Right renal cortex interstitium (tissue), 3 donors: ENCODE measurements at places on chromosomes 11 and 22.

DNA sequence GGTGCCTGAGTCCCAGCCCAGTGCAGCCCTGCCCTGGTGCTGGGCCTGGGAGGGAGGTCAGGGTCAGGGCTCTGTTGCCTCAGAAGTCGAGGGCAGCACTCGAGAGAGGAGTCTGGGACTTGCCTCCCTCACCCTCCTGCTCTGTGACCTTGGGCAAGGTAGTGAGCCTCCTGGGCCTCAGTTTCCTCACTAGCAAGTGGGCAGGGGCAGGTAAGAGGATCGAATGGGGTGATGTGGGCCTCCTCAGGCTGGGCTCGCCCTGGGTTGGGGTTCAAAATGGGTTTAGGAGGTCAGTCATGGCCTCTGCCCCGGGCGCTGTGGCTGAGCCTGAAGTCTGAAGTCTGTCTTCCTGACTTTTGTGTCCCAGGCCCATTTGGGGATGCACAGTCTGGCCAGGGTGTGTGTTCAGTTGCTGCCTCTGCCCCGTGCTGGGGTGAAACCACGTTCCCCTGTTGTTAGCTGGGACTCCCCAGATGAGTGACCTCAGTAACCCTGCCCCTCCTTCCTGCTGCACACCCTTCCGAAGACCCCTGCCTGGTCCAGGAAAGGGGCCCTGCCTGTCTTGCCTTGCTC lies 40.9 kb upstream of the CELSR1 start:
- DNase-seq: no peak

DNA sequence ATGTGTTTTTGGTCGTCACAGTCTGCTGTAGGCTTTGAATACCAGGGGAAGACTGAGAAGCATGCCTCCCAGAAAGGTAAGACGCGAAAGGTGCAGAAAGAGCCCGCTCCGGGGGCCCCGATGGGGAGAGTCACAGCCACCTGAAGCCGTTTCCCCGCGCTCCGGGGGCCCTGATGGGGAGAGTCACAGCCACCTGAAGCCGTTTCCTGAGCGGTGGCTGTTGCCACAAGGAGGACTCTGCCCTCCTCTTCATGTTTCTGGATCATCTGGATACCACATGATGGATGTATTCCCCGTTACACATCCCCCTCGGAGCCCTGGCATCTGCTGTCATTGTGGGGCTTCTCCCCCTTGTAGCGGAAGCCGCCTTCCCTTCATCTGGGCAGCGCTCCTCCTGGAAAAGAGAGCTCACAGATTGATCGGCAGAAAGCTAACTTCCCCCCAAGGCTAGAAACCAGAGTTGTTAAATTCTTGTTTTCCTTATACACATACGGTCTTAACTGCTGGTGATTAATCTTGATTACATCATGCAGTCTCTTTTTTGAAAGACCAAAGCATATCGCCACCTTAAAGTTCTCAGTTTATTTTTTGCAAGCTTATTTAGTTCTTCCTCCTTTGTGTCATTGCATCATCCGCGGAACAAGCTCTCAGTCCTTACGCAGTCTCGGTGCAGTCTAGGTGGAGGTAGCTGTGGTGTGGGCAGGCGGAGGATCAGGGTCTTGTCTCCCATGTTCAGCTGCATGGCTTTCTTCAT lies 17.5 kb downstream of the CTTN start:
- no peak for DNase-seq

DNA sequence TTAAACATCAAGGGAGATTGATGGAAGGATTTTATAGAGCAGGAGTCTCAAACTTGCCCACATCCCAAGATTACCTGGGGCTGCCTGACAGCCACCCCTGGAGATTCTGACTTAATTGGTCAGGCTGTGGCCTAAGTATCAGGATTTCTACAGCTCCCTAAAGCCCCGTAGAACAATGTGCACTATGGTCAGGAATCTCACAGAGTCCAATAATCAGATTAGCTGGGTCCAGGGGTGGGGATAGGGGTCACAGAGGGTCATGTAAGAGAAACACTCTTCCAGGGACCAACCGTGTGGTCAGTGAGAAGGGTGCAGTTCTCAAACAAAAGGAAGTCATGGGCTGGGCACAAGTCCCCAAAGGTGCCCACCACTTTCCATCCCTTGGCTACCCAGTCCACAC lies 20.5 kb upstream of the FBLN1 start:
- no peak for DNase-seq

DNA sequence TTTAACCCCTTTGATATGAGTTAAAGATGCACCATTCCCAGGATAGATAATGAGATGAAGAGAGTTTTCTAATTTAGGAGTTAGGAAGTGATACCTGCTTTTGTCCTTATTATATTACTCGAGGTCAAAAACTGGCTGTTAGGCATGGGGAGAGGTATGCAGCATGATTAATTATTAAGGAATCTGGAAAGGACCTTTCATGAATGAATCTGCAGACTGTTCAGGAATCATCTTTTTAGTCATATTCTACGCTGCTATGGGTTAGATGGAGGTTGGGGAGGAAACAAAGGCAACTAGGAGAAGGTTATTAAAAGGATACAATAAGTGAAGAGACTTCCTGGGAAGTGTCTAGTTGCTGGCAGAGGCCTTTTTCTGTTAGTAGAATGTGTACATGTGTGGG lies 492.4 kb upstream of the CCDC90B start:
- no peak for DNase-seq

- no peak for DNase-seq
These were observed 92.3 kb downstream of the GAB2 start for GRCh38 chr11:78325274-78325781.
